GM04503 (cell line): ENCODE measurements at places on chromosomes 12 and 14.

DNA sequence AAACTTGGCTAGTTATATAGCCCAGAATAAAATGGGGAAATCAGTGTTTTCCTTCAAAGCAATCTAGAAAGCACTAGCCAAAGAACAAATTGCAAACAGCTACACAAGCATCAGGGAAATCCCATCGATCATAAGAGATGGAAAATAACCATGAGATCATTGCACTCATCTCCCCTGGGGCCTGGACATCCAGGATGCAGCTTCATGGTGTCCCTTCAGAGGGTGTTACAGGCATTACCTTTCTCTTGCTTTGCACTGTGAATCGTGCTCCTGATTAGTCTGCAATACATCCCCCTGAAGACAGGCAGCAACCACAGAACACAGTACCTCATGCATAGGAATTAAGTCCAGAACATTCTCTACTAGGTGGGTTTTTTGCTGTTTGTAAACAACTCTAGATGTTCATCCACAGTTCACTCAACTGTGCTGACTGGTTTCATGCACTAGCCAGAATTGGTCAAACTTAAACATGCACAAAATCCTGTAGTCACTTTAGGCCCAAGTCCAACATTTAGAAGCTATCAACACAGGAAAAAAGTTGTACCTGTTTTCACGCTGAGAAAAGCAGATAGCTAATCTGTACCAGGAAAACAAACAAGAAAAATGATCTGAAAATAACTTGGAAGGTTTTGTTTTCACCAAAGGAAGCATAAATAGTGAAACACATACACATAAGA, 120.1 kb downstream of the ZFP36L1 start:
- no peak for DNase-seq

- no peak for DNase-seq
Measured at GRCh38 chr14:96170961-96171592, 33.6 kb upstream of the BDKRB2 start.

GRCh38 chr14:36509069-36509917, 10.7 kb downstream of the NKX2-1 start:
- DNase-seq: no peak

DNA sequence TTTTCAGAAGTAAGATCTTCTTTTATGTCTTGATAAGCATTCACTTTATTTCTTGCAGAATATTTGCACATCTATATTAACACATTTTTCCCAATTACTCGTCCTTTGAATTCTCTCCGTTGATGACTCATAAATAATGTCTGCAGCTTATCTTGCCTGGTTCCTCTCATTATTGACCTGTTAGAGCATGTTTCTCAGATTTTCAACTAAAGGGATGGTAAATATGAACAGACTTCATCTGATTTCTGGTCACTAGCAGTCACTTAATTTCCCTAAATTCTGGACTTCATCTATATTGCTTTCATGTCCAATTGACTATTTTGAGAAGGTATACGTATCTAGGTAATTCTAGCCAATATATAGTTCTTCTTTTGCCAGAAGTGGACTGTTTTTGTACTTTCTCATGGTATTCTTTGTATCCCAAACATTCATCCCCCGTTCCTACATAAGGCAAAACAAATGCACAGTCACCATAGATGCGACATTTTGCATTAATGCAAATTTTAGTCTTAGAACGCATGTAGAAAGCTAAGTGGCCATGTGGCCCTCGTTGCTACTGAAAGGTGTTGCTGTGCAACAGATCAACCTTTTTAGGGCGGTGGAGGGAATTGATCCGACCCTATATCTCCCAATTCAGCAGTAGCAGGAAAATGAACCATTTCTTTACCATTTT, 6.2 kb downstream of the PIK3C2G start:
- DNase-seq: no peak

GRCh38 chr12:104490186-104490585, 33.4 kb downstream of the CHST11 start:
- DNase-seq: no peak

DNA sequence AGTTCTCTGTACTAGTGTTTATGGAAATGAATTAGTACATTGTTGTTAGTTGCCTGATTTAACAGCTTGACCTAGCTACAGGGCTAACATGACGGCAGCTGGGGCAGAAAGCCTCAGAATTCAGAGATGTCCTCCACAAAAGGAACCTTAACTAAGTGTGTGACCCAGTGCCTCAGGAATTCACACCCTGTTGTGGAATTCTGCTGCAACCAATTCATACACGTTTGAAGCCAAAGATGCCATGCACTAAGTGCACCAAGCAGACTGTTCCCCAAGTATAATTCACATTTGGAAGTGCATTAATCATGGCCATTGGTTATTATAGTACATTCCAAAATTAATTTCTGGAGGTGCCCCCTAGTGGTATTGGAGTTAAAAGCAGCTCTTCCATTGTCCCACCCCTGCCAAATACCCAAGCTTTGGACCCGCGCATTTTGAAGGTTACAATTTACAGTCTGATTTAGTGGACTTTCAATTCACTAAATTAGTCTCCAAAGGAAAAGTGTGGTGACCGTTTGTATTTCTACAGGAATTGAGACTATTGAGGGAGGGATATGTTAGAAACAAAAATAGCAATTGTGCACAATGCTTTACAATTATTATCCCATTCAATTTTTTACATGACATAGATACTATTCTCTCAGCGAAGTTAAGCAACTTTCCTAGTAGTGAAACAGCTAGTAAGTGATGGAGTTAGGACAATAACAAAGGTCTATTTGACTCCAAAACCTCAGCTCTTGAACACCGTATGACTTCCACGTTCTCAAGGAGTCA, 85.9 kb downstream of the PAX9 start:
- DNase-seq: no peak

DNA sequence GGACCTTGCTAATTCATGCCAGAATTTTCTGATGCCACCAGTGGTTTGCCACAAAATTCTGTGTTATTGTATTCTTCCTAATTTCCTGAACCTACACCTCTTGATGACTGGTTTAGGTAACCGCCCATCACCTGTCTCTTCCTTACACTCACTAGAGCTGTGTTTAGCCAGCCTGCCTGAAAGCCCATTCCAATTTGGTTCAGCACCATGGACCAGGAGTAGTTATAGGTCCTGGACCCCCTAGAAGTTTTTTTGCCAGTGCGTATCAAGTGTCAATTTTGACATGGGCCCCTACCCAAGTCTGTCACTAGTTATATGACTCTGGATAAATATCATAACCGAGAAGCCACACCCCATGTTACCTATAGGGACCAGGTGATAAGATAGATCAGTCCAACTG, 94.0 kb upstream of the NAP1L1 start:
- DNase-seq: no peak

- no peak for DNase-seq
Measured at GRCh38 chr14:56811593-56812363, 1.5 kb upstream of the OTX2 start.

GRCh38 chr12:3341594-3341993, 149.4 kb upstream of the PRMT8 start:
- no peak for DNase-seq

DNA sequence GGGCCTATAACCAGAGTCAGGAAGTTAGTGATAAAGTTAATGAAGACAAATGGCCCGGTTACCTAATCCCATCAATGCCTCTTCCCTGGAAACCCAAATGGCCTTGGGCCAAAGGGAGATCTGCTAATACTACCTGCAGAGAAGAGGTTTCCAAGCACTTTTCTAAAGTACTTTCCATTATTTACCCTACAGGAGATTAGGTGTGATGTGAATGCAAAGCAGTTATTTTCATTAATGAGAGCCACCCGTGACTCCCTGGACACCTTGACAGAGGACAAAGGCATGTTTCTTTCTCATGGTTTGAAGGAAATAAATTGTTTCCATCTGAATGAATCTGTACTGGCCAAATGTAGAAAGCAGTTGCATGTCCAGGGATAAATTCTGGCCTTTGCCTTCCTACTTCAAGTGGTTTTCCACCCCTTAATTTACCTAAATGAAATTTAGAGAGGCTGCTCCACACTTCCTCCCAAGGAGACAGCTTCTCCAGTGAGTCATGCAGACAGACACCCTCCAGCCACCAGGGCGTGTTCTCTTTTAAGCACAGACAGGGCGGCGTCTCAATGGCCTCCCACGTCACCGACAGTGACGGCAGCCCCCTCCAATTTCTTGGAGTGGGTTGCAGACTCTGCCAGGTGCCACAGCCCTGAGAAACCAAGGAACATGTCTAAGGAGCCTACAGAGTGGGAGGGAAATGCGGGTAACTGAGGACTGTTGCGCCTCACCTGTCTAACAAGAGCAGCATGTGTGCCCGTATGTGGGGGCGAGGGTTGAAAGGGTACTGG, 43.9 kb upstream of the GNPNAT1 start:
- no peak for DNase-seq

DNA sequence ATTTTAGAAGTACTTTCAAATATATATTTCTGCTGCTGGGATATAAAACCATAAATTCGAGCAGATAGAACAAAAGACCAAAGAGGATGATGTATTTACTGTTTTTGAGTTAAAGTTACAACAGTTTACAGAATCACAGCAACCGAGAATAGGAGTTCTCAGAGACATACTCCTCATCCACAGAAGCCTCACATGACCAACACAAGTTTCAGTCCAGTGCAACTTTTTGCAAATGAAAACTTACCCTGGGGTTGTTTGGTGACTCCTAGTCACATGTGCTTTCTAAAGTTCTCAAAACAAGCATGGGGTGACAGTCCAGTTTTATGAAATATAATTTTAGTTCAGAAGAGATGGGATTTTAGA, 117.1 kb downstream of the PRKCH start:
- no peak for DNase-seq

DNA sequence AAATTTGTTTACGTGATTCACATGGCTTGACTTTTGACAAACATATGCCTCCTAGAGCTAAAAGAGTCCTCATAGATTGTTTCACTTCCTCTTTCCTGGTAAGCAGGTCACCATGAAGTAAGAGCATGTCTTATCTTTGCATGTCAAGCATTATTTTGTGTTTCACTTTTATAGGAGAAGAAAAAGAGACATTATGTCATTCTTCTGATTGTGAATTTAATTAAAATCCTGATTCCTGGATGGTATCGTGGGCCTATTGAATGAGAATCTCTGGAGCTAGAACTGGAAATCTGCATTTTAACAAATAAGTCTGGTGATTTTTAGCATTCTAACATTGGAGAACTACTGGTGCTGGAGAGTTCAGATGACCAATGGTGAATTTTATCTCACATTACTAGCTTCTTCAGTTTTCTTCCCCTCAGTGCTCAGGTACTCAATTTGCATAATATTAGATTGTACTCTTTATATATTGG, 218.6 kb upstream of the ATP2B1 start:
- no peak for DNase-seq

GRCh38 chr12:13146336-13146938, 43.0 kb upstream of the GSG1 start:
- no peak for DNase-seq

GRCh38 chr14:37196604-37197420, 925 bp upstream of the MIPOL1 start:
- DNase-seq: no peak

DNA sequence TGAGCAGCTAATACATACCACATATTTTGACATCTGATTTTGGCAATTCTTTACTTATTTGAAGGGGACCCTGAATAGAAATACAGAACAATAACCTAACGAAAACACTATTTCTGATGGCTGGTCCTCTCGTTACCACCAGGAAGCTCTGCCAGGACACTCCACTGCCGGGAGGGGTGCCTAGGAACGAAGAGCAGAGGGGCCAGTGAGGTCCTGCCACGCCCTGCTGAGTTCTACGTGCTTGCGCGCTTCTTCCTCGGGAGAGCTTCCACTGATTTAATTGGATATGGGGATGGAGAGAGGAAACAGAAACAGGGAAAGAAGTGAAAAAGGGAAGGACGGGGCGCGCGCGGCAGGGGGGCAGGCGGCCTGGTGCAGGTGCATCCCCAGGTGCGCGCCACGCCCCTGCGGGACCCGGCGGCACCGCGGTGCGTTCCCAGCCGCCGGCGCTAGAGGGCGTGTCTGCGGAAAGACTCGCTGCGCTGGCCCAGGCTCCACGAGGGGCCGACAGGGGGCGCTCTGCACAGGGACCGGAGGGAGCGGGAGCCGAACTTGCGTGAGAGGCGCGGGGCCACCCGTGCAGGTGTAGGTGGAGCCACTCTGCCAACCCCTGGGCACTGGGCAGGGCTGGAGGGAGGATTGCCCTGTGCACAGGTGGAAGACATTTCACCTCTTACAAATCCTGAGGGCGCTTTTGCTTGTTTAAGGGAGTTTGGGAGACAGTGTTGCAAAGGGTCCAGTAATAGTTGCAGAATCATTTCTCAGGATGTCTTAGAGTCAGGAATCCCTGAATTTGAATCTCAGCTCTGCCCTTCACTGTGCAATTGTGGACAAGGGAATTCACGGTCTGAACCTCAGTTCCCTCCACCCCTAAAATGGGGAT, 986.3 kb upstream of the TMEM132C start:
- DNase-seq: no peak

GRCh38 chr14:90715993-90716392, 100.2 kb downstream of the TTC7B start:
- DNase-seq: no peak
